ENCODE measurements at places on chromosomes 7 and 10.

GRCh38 chr7:7693881-7694280 lies 24.5 kb downstream of the RPA3 start:
- peak; percentile 89 for DNase-seq

- DNase-seq = no peak
These were observed 88.8 kb downstream of the CHST15 start for GRCh38 chr10:124004663-124005004.

- no peak for DNase-seq
These were observed 80.4 kb downstream of the VIPR2 start for GRCh38 chr7:159064121-159064815.

DNA sequence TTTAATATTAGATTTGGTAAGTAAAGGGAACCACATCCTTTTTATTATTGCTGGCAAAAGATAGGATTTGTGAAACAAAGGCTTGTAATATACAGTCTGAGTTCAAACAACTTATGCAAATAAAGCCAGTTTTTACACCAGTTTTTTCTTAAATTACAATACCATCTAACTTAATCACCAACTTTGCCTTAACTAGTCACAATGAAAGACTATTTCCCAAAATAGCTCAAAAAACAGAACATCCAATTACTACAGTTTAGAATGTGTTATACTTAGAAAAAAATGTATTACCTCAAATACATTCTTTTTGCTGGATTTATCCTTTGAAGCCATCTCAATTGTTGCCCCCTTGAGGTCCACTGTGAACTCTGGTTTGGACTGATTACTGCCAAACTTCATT lies 108.5 kb downstream of the ARHGAP12 start:
- peak; percentile 62 for DNase-seq

GRCh38 chr7:2051707-2052656 lies 180.8 kb downstream of the MAD1L1 start:
- no peak for DNase-seq

- no peak for DNase-seq
These were observed 1.4 kb downstream of the LRRC18 start for GRCh38 chr10:48938281-48938680.

GRCh38 chr7:139542308-139543151 lies 19.0 kb downstream of the CLEC2L start:
- no peak for DNase-seq

All from EH (cell line).